ENCODE measurements at places on chromosomes 12 and 14. TPM values are rescaled to one million over a fixed set of nuclear protein-coding genes. Genes with fewer than 3 reads are reported as not detected.

GRCh38 chr14:83162361-83162929 lies 1628.8 kb upstream of the SEL1L start:
- no peak for DNase-seq

Gene FAM222A
- 2.8 TPM for polyA plus RNA-seq

GRCh38 chr14:103899316-103899715 lies 28.9 kb upstream of the TDRD9 start:
- no peak for DNase-seq

Gene VDR
- 1.9 TPM for polyA plus RNA-seq

Gene DBX2
- polyA plus RNA-seq = not detected

DNA sequence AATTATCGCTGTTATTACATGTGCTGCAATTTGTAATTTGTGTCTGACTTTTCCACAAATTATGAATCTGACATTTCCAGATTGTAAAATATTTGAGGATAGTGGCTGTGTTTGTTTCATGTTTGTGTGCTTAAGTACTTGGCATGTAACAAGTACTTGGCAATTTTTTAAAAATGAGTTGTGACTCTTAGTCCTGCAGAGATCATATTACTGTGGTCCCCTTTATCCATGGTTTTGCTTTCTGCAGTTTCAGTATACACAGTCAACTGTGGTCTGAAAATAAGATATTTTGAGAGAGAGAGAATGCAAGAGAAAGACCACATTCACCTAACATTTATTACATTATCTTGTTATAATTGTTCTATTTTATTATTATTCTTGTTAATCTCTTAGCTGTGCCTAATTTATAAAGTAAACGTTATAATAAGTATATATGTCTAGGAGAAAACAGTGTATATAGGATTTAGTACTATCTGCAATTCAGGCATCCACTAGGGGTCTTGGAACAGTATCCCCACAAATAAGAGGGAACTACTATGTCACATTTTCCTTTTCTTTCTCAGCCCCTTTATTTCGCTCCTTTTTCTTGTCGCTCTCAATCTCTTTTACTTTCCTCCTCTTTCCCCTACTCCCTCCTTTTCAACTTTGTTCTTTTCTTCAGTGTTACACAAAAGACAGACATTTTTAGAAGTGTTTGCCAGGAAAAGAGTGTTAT lies 176.1 kb downstream of the FUT8 start:
- no peak for DNase-seq

DNA sequence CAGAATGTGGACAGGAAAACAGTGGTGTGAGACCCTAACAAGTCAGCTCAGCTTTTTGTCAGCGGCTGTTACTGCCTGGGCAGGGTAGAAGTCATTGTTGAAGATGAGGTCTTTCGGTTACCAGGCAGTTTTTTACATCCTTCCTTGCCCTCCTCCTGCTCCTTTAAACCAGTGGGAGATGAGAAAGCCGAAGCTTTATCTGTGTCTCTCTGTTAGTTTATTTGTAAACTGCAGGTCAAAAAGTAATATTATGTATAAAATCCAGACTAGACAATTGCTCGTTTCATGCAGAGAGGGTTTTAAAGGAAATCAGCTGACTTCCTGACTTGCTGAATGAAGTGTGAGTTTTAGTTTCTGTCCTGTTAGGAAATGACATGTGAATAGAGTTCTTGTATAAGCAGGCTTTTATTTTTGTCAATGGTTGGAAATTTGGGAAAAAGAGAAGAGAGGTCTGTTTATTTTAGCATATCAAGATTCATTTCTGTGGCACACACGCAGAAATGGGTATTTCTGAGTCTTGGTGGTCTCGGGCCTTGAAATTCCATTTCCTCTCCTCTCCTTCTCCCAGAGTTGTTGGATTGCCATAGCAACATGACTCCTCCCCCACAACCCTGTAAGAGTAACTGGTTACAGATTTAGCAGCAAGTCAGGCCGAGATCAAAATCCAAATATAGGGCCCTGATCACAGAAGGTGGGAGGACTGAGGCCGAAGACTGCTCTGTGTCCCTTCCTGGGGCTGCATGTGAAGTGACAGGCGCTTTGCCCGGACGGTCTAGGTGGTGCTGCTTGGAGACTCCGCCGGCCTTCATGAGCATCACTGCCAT lies 60.8 kb downstream of the SAMD4A start:
- DNase-seq = peak; percentile 79

DNA sequence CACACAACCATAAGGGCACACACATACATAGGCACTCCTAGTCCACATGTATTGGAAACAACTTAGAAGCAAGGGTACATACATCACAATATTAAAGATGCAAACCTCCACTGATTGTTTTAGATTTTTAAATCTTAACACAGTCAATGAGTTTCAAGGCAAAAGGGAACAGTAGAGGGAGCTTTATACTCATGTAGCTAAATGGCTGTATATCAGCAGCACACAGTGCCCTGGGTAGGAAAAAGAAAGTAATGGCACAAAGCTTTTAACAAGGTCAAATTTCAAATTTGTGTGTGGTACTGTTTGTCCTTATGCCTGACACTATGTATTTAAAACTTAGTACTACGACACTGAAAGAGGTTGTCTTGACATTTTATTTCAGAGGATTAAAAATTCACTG lies 262.0 kb downstream of the MED13L start:
- no peak for DNase-seq

DNA sequence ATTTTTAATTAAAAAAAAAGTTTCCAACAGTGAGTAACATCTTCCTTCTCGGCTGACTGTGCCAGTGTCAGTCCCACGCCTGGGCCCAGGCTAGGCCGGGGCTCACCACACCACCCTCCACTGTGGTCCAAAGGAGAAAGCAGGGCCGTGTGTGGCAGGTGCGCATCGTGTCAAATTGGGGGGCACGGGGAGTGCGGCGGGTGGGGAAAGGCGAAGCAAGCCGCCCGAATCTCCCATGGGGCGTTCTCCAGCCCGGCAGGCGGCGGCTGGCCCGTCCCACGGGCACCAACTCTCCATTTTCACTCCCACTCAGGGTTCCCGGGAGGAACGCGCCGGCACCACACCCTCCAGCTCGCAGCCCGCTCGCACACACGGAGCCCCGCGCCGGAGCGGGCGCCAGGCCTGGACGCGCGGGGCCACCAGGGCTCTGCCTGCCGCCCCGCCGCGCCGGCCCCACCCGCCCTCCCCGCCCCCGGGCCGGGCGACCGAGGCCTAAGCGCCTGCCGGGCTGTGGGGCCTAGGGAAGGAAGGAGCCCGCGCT lies 604 bp downstream of the EEA1 start:
- DNase-seq = no peak

DNA sequence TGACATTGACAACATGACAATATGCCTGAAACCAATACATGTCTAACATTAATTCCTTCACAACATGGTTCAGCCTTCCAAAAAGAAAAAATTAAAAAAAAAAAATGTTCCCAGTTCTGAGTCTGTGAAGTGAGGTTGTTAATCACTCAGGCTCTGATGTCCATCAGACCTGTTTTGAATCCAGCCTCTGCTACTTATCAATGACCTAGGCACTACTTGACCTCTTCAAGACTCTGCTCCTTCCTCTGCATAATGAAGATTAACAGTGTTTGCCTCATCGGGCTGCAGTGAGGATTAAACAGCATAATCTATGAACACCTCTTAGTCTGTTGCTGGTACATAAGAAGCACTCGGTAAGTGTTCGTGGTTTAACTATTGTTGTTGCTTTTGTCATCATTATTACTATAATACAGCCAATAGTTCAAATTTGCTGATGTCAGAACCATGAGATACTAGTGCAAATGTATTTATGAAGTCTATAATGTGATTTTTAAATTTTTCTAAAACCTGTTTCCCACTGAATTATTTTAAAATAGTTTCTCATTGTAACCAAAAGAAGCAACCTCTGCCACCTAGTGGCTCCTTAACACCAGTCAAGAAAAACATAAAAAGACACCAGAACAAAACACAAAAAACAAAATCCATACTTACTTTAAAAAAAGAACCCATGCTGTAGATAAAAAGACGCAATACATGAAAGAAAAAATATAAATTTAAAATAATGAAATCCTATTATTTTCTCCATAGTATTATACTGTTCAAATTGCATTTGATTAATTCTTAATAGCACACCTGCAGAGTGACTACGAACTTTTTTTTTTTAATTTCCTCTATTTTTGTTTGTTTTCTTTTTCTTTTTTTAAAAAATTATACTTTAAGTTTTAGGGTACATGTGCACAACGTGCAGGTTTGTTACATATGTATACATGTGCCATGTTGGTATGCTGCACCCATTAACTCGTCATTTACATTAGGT lies 20.3 kb upstream of the TMX1 start:
- DNase-seq = no peak

Gene IQSEC3
- polyA plus RNA-seq = 7.4 TPM

DNA sequence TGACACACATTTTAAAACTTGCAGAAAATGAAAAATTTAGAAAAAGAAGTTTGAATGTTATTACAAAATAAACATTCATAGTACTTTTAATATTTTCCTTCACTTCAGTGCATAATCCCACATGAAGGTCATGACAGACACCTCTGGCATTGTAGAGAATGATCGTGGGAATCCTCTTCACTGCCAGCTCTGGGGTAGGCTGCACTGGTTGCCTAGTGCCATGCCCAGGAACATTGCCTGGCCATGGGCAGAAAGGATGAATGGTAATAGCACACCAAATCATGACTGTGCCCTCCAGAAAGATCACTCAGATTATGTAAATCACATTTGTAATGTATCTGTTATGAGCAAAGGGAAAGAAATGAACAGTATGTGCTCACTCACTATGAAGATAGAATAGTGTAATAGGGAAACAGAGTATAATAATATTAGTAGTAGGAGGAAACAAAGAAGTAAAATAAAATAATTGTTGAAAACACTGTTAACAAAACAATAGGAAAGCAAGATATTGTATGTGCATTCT lies 161.6 kb downstream of the PLCZ1 start:
- no peak for DNase-seq

Gene TAS2R30
- 0.22 TPM for polyA plus RNA-seq

All from right lung (tissue), 10 donors.